Activated naive CD4-positive, alpha-beta T cell (primary cell): ENCODE measurements at places on chromosomes 5 and 9.

DNA sequence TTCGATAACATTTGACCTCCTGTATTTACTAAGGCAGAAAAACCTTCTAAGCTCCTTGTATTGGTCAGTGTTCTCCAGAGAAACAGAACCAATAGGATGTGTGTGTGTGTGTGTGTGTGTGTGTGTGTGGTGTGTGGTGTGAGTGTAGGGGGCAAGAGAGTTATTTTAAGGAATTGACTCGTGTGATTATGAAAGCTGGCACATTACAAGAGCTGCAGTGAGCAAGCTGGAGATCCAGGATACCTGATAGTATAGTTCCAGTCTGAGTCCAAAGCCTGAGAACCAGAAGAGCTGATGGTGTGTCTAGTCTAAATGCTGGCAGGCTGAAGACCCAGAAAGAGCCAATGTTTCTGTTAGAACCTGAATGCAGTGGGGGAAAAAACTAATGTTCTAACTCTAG is 21.2 kb upstream of the PIK3R1 start:
- no peak for DNase-seq

DNA sequence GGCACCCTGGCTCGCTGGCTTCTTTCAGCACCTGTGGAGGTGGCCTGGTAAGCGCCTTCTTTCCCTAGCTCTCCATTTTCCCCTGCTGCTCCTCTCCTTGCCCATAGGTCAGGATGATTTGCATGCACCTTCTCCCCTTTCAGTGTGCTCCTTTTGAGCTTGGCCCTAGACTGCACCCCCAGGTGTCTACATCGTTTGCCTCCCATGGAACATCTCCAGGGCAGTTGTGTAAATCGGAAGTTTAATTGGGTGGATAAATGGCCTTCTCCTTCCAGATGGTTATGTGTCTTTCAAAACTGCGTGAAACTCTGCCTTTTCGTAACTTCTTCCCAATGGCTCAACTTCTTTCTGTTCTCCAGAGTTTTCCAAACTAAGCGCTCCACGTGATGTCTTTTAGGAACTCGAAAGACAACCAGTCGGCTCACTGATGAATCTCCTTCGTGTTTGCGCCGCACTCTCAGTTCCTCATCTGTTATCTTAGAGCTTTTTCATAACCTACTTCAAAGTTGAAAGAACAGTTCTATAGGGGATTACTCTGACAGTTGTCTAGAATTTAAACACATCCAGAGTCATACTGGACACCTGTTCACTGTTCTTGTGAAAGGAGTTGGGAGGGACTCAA is 1.7 kb downstream of the ADAMTS19 start:
- DNase-seq, result no peak

DNA sequence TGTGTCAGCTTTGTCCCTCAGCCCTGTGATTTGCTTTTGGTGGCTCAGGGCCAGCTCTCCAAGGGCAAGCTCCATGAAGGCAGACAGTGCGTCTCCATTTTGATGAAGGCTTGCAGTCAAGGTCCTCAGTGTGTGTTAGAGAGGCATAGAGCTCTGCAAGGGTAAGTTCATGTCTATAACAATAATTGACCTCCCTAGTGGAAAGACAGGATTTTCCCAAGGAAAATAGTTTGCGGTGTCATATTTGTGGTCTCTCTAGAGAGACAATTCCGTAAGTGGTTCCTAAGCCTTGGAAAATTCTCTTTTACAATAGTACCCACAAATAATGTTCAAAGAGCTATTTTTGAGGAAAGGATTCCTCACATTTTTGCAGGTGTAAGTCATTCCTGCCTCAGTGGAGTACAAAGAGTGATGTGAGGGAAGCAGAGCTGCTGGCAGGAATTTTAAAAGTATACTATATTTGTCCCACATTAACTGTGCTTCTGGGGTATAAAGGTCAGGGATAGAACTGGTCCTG is 40.2 kb downstream of the SLC1A3 start:
- no peak for DNase-seq

GRCh38 chr5:25573691-25574090 is 928.9 kb upstream of the CDH10 start:
- no peak for DNase-seq

DNA sequence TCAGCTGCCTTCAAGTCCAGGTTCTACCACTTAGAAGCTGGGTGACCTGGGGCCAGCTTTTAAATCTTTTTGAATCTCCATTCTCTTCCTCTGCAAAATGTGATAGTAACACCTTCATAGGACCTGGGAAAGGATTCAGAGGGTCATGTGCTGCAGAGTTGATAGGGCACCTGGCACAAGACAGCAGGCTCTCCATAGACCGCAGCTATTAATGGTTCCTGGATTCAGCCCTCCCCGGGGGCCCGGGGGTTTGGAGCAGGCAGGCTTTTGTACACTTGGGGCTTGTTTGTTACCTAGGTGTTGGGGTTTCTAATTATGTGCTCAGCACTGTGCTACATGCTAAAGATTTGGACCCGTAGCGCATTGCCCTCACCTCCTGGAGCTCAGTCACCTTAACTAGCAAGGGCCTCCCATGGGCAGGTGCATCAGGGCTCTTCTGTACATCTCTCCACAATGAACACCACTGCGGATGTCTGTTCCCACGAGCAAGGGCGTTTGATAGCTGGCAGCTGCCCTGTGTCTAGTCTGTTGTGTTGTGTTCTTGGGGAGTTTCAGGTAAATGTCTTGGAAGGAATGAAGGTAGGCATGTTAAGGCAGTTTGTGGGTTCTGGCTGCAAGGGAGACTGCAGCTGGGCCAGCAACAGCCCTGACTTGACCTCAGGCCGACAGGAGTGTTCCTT is 12.1 kb downstream of the PRRC2B start:
- no peak for DNase-seq

DNA sequence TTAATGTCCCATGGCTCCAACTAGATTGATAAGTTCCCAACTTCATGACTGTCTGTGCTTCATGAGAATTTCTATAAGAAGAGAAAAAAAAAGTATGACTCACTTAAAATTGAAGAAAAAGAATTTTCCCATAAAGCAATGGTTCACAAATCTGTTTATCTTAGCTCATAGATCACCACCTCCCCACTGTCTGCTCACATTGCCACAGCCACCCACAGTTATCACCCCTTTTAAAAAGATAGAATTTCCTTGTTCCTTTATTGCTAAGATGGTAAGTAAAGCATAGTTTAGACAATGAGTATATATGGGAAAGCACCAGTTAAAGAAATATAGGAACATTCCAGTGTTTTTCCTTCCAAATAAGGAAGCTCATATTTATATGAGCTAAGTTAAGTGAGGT is 67.1 kb downstream of the ALDH7A1 start:
- DNase-seq, result no peak

DNA sequence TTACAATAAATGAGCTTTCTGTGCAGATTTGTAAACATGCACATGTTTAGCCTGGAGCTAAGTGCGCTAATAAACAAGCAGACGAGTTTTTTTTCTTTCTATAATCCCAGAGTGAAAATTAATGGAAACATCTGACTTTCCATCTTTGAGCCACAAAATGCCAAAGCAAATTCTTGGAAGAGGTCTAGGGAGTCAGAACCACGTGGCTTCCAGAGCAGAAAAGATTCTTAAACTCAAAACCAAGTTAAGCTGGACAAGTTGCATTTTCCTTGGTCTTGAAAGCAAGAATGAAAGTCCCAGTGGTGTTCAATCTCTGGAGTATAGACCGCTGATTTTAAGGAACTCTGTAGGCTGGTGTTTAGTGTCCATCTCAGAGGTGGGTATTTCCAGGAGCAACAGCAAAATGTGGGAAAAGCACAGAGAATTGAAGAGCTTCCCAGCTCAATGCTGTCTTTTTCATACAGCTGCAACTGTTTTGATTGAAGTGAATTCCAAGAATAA is 71.4 kb downstream of the MYO10 start:
- DNase-seq, result no peak

- DNase-seq, result no peak
Measured at GRCh38 chr5:65199993-65200675, 281.6 kb downstream of the ADAMTS6 start.

DNA sequence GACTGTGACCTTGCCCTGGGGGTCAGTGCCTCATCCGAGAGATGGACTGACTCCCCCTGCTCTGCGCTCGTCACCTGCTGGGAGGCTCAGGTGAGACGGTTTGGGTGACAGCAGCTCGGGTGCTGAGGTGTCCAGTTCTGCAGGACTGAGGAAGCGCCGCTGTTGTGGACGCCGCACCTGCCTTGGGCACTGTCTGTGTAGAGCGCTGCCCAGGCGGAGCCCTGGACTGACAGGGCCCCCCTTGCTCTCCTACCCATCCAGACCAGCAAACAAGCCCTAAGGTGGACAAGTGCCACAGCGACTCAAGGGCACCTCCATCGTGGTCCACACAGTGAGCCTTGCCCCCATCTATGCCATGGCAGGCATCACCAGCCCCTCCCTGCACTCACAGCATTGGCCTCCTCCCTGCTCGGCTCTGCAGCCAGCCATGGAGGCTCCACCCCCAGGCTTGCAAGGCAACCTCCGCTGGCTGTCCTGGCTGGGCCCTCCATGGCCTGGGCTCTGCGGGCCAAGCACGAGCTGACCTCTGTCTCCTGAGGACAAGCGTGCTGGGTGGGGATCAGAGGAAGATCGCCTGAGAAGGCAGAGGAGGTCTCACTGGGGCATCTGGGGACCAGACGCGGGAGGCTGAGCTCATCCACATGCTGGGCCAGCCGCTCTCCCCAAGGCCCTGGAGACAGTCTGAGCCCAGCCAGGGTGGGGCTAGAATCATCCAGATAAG is 87.1 kb upstream of the COL5A1 start:
- DNase-seq, result no peak

DNA sequence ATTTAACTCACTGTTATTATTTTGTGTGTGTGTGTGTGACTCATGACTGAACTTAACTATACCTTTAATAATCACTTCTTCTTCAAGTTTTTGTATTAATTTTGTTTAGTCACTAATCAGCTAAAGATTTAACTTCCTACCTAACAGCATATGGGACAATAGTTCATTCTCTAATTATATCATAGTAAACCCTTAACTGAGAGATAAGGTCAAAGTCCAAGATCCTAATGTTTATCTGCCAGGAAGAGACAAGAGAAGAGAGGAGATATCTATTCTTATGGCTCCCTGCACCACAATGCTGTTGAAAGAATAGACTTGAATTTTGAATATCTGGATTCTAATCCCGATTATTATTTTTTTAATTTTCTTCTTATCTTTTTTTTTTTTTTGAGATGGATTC is 28.1 kb downstream of the FREM1 start:
- no peak for DNase-seq

DNA sequence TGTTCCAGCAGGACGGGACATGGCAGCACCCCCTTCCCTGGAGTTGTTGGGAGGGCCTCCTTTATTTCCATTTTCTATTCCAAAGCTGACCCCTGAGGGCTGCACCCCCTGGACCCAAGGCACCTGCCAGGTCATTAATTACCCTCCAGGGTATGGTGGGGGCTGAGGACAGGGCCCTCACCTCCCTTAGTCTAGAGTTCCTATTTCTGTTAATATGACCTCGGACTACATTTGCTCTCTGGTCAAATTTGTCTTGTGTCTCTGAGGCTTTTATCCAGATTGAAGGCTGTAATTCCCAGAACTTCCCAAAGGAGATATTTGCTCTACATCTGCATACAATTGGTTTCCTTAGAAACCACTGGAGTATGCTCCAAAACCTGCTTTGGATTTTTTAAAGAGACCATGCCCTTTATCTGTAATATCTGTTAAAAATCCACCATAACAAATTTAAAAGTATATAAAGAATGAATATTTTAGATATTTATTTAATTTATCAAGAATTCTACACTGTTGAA is 16.8 kb downstream of the PHF2 start:
- DNase-seq, result no peak

- no peak for DNase-seq
Measured at GRCh38 chr9:21524099-21524830, 42.2 kb upstream of the IFNE start.

DNA sequence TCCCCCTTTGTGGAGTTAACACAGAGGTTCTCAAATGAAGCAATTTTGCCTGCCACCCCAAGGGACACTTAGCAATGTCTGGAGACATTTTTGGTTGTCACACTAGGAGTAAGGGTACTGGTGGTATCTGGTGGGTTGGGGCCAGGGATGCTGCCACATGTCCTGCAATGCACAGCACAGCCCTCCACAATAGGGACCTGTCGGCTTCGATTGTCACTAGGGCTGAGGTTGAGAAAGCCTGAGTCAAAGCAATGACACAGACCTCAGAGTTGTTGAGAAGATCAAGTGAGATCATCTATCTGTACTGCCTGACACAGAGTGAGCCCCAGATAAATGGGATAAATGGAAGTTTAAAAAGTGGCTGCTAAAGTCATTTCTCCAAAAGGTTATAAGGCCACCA is 249.2 kb upstream of the KLF4 start:
- no peak for DNase-seq

GRCh38 chr9:129074106-129074505 is 6.8 kb upstream of the DOLPP1 start:
- DNase-seq, result no peak

DNA sequence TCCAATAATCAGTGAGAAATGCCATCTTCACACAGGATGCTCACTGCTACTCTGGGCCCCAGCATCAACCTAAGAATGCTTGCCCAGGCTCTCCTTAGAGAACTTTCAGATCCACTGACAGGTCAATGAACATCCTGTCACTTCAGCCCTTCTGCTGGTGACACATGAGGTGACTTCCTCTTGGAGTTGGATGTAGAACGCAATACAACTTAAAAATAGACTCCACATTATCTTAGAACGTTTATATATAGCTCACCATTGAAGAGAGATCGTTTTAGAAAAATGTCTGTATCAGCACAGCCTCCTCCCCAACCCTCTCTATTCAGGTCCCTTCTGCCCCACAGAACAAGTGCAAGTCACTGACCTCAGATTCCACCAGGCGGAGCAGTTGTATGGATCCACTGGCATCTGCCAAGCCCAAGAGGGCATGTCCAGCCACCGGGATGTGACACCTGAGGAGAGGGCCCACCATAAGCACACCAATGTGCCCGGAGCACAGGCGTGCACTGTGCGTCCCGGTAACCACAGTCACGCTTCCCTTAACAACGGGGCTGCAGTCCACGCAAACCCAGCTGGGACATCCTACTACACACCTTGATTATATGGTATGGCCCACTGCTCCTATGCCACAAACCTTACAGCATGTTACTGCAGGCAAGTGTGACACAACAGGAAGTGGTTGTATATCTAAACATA is 2.9 kb downstream of the DPH7 start:
- no peak for DNase-seq

DNA sequence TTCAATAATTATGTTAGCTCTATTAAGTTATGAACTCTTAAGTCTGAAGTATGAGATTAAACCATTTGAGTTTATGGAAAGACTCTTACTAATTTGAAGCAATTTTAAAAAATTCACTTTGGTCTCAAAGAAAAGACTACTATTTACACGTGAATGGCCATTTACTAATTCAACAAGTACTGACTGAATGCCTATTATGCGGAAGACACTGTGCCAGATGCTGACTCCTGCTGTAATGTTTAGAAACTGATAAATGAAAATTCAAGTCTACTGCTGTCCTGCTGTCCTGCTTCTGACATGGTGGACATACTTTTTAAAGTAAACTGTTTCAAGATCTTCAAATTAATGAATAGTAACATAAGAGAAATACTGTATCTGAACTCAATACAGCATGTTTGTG is 116.2 kb downstream of the MPDZ start:
- no peak for DNase-seq

GRCh38 chr5:2890011-2890410 is 138.5 kb upstream of the IRX2 start:
- DNase-seq, result no peak
